ENCODE measurements at places on chromosomes 6 and 20. TPM values are rescaled to one million over a fixed set of nuclear protein-coding genes. Genes with fewer than 3 reads are reported as not detected.

The TEAD3 gene
- 63.3 TPM for total RNA-seq

DNA sequence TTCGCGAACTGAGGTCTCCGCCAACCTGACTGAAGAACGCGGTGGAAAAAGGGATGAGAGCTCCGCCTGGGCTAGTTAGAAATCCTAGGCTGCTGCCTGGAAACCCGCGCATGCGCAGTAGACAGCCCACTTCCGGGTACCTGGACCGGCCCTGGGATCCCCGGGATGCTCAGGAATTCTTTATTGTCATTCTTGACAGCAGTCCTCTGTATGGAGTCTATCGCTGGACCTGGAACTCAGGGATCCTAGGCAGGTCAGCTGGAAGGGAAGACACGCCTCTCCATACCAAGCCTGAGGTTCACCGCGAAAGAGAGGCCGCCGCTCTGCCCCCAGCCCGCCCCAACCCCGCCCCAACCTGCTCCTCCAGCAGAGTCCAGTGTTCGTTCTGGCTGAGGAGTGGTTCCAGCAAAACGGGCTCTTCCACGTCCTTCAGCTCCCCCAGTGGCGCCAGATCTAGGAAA, 1379.2 kb upstream of the DEFB115 start:
- peak; percentile 79 for DNase-seq

DNA sequence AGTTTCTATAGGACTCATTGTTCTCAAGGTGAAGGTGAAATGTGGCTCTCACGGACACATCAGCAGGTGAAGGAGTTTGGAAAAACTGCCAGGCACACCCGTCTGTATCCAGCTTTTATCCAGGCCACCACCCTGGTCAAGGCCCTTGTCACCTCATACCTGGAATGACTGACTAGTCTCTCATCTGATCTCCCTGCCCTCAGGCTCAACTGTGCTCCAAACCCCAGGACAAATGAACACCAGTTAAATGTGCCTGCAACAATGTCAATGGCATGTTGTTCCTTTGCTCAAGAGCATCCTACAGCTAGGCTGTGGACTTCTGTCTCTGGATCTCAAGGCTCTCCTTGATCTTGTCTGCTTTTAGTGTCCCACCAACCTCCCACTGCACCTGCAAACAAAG, 47.6 kb upstream of the DSP start:
- no peak for DNase-seq

The DZANK1 gene
- 0.38 TPM for total RNA-seq

The GNAS-AS1 gene
- 0.75 TPM for total RNA-seq

- DNase-seq = no peak
Measured at GRCh38 chr6:140370976-140371870, 996.8 kb upstream of the CITED2 start.

DNA sequence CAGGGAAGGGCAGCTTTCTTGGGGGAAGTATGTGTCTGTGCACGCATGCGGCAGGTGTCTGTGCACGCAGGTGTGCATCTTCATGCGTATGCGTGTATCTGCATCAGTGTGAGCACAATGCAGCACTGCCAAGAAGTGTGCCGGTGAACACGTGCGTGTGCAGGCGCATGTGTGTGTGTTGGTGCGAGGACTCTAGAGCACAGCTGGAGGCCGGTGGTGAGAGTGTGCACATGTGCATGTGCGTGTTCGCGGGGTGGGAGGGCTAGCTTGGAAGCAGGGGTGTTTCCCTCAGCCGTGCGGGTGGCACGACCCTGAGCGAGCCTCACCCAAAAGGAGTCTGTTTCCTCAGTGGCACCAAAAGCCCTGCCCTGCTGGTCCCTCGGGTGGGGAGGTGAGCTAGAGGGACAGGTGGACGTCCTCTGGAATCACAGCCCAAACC, 7.5 kb downstream of the SLC17A9 start:
- DNase-seq = no peak

DNA sequence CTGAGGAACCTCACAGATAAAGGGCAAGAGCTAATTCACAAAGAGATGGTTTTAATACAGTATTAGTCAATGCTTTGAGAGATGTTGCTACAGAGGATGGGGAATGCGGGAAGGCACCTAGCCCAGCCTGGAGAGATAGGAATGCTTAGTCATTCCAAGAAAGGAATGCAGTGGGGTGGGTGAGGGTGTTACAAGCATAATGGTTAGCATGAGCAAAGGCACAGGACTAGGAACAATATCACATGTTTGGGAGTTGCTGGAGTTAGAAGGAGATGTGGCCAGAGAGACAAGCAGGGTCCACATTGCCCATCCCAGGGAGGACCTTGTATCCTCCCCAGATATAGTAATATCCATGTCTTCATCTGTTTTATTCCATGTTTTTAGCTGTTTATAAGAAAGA, 107.0 kb upstream of the OGFRL1 start:
- no peak for DNase-seq

Data from cardiac septum (tissue), 1 donor.